ENCODE measurements at places on chromosomes 11 and 22. TPM values are rescaled to one million over a fixed set of nuclear protein-coding genes. Genes with fewer than 3 reads are reported as not detected.

ST14 gene
- not detected for total RNA-seq

GUCY1A2 gene
- not detected for total RNA-seq

ANO3 gene
- total RNA-seq, result not detected

KRTAP5-9 gene
- total RNA-seq, result not detected

IL10RA gene
- 73.3 TPM for total RNA-seq

DERL3 gene
- total RNA-seq, result 5.4 TPM

OMP gene
- not detected for total RNA-seq

ADAMTS8 gene
- not detected for total RNA-seq

SYT7 gene
- total RNA-seq, result not detected

FOSL1 gene
- 10.2 TPM for total RNA-seq

LMO2 gene
- total RNA-seq, result not detected

SAA4 gene
- not detected for total RNA-seq

OR4D9 gene
- total RNA-seq, result not detected

RFPL3 gene
- not detected for total RNA-seq

MYRF gene
- total RNA-seq, result 1.6 TPM

PTGDR2 gene
- 0.38 TPM for total RNA-seq

MFRP gene
- not detected for total RNA-seq

TMEM45B gene
- 0.49 TPM for total RNA-seq

ZNF214 gene
- not detected for total RNA-seq

IFITM10 gene
- total RNA-seq, result 0.31 TPM

CPT1A gene
- total RNA-seq, result 17.5 TPM

PNPLA5 gene
- not detected for total RNA-seq

C11orf87 gene
- total RNA-seq, result not detected

SCGB1D2 gene
- total RNA-seq, result not detected

HTR3B gene
- not detected for total RNA-seq

ART1 gene
- total RNA-seq, result not detected

DEFB131B gene
- total RNA-seq, result not detected

KCNJ11 gene
- 1.2 TPM for total RNA-seq

VWCE gene
- total RNA-seq, result 25.8 TPM

OR8G1 gene
- total RNA-seq, result not detected

OR10D3 gene
- not detected for total RNA-seq

OR52I1 gene
- not detected for total RNA-seq

OR2AG2 gene
- 0.29 TPM for total RNA-seq

MYEOV gene
- total RNA-seq, result not detected

ASPHD2 gene
- 14.0 TPM for total RNA-seq

FGF3 gene
- not detected for total RNA-seq

CHADL gene
- not detected for total RNA-seq

MUC2 gene
- not detected for total RNA-seq

APOBEC3H gene
- total RNA-seq, result 7.1 TPM

NAALAD2 gene
- not detected for total RNA-seq

OR8D4 gene
- total RNA-seq, result not detected

C11orf86 gene
- total RNA-seq, result not detected

RRP7A gene
- 120 TPM for total RNA-seq

LAYN gene
- total RNA-seq, result 92.2 TPM

CCDC87 gene
- 0.14 TPM for total RNA-seq

NXPE4 gene
- not detected for total RNA-seq

SNX32 gene
- 1.6 TPM for total RNA-seq

EXPH5 gene
- 4.1 TPM for total RNA-seq

C11orf42 gene
- total RNA-seq, result not detected

LIPT2 gene
- 6.8 TPM for total RNA-seq

PHF21B gene
- total RNA-seq, result 0.92 TPM

TUBA8 gene
- total RNA-seq, result 0.85 TPM

OR2AT4 gene
- total RNA-seq, result not detected

FREY1 gene
- total RNA-seq, result 0.43 TPM
